ENCODE measurements at places on chromosomes 2 and 18.
A peak's percentile ranks its signal among the peaks of the same experiment; 100 is the strongest.

- no peak for DNase-seq
Measured at GRCh38 chr2:57918126-57918525, 128.5 kb upstream of the VRK2 start.

- no peak for DNase-seq
Measured at GRCh38 chr2:25145803-25146202, 22.6 kb downstream of the POMC start.

GRCh38 chr2:30139131-30139870 is 7.5 kb upstream of the YPEL5 start:
- DNase-seq: no peak

- DNase-seq: no peak
Measured at GRCh38 chr2:142974288-142975024, 97.0 kb downstream of the KYNU start.

GRCh38 chr2:136424112-136424511 is 306.2 kb upstream of the CXCR4 start:
- no peak for DNase-seq

- DNase-seq: no peak
Measured at GRCh38 chr18:2337552-2338141, 233.7 kb downstream of the METTL4 start.

- peak; percentile 86 for DNase-seq
Measured at GRCh38 chr18:51030537-51031258, 685 bp downstream of the SMAD4 start.

- DNase-seq: no peak
Measured at GRCh38 chr2:200993097-200993496, 29.6 kb upstream of the ORC2 start.

- no peak for DNase-seq
Measured at GRCh38 chr18:12409469-12409868, 1.7 kb downstream of the PRELID3A start.

- DNase-seq: no peak
Measured at GRCh38 chr18:62979900-62980299, 264.6 kb downstream of the PHLPP1 start.

GRCh38 chr2:101625387-101625786 is 72.1 kb upstream of the MAP4K4 start:
- no peak for DNase-seq

- DNase-seq: no peak
Measured at GRCh38 chr18:54323970-54324369, 33.7 kb downstream of the STARD6 start.

- DNase-seq: no peak
Measured at GRCh38 chr2:37098416-37099118, 14.2 kb downstream of the GPATCH11 start.

DNA sequence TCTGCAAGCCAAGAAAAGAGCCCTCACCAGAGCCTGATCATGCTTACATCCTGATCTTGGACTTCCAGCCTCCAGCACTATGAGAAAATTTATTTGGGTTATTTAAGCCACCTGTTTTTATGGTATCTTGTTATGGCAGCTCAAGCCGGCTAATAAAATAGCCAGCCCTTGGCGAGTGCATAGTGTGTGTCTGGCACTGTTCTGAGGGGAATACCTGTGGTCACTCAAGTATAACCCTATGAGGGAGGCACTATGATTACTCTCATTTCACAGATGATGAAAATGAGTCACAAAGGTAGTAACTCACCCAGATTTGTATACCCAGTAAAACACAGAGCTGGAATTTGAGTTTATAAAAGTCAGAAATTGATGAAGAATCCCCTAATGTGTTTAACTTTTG is 556.9 kb upstream of the SETBP1 start:
- no peak for DNase-seq

- DNase-seq: no peak
Measured at GRCh38 chr2:13572466-13572865, 855.7 kb downstream of the TRIB2 start.

GRCh38 chr2:70141902-70142589 is 48.8 kb downstream of the C2orf42 start:
- peak; percentile 88 for DNase-seq

DNA sequence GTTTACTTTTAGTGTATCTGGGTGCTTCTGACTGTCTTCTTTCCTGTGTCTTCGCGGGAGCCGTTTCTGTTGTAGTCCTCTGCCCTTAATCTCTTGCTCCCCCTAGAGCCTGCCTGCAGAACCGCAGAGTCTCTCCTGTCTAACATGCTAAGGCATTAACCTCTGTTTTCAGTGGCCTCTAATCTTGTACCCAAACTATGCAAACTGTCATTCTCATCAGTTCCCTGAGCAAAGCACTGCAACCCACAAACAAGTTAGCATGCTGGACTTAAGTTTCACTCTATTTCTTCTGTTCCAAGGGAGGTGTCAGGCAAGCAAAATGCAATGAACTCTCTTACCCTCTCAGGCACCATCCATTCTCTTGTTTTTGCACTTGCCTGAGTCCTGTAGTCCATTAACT is 138.4 kb downstream of the OTX1 start:
- no peak for DNase-seq

DNA sequence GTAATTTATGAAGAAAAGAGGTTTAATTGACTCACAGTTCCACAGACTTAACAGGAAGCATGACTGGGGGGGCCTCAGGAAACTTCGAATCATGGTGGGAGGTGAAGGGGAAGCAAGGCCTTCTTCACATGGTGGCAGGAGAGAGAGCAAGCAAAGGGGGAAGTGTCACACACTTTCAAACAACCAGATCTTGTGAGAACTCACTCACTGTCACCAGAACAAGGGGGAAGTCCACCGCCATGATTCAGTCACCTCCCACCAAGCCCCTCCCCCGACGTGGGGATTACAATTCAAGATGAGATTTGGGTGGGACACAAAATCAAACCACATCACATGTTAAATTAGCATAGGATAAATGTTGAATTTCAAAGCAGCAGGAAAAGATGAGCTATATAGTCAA is 56.2 kb downstream of the STRADB start:
- DNase-seq: no peak

DNA sequence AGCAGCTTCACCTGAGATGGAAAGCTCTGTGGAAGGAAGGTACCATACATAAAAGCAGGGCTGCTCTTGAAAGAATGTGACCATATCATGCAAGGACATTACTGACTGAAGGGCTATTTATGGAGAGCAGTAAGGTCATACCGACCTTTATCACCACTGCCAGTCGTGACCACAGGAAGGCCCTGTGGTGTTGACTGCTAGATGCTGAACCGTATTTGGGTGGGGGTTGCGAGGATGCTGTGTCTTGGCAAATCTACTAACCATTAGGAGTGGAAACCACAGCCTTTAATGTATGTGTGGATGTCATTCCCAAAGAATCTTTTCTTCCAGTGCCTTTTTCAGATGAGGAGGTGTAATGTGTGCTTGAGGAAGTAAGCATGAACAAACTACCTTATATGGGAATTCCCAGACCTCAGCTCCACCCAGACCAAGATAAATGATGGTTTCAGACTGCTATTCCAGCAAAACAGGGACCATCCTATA is 60.8 kb downstream of the LIMS1 start:
- DNase-seq: no peak

DNA sequence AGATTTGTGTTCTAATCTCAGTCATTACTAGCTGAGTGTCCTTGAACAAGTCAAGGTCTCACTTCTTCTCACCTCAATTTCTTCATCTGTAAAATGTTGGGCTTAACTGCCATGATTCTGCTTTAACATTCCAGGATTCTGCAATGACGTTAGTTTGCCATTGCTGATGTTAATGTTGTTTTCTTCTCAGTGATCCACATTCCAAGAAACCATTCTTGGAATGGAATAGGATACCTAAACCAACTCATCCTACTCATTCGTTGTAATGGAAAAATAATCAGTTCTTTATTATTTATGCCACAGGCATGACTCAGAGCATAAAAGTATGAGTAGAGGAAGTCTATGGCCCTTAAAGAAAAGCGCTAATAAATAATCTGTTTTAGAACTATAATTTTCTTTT is 140.2 kb upstream of the ETAA1 start:
- DNase-seq: no peak

- peak; percentile 75 for DNase-seq
Measured at GRCh38 chr2:235614900-235615712, 121.3 kb downstream of the AGAP1 start.

- no peak for DNase-seq
Measured at GRCh38 chr18:69935319-69936190, 12.1 kb downstream of the CD226 start.

GRCh38 chr2:63992061-63992685 is 27.1 kb downstream of the VPS54 start:
- no peak for DNase-seq

GRCh38 chr2:112342067-112342550 is 66.7 kb downstream of the ZC3H6 start:
- no peak for DNase-seq

DNA sequence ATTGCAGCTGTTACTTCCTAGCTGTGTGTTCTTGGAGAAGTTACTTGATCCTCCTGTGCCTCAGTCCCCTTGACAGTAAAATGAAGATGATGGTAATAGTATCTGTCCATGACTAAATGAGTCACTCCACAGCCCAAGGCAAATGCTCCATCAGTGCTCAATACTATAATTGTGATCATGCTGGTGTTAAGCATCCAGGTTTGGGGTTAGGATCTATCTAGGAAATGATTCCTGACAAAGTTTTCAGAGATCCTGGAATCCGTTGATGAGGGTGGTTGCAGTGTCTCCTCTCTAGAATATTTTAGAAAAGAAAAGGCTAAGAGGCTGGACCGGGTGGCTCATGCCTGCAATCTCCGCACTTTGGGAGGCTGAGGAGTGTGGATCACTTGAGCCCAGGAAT is 2.7 kb upstream of the PRELID3A start:
- DNase-seq: no peak

DNA sequence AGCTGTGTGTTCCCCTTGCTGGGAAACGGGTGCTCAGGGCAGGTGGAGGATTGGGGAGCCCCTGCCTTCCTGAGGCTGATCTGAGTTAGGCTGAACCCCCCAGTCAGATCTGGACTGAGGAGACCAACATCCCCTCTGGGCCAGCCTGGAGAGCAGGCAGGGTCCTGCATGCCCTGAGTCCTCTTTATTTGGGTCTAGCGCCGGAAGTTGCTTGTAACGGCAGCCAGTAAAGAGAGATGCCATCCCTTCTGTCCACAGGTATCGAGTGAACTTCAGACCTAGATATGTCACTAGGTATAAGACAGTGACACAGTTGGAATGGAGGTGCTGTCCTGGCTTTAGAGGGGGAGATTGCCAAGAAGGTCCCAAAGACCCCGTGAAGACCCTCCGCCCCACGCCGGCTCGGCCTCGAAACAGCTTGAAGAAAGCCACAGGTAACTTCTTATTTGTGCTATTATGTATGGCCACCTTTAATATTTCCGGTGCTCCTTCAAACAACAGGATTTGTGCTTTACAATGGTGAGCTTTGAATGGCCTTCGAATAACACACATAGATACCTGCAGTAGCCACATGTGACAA is 38.0 kb downstream of the EMILIN2 start:
- DNase-seq: peak; percentile 11

DNA sequence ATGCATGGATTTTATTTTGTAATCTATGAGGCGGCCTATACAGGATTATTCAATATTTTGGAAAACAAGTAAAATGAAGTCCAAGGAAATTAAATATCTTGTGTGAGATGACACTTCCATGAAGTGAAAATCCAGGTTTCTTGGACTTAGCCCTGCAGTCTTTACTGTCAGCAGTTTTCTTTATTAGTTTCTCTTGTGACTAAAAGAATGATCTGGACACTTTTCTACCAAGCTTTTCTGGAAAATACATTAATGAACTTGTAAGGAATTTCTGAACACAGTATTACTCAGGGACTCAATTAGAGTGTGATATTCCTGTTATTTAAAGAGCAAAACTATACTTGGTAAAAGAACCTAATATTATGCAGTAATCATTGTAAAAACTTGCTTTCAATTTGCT is 610.4 kb upstream of the SLC8A1 start:
- no peak for DNase-seq

GRCh38 chr2:156565066-156565710 is 129.0 kb downstream of the GPD2 start:
- DNase-seq: no peak

GRCh38 chr18:910247-910646 is 5.6 kb downstream of the ADCYAP1 start:
- DNase-seq: no peak

DNA sequence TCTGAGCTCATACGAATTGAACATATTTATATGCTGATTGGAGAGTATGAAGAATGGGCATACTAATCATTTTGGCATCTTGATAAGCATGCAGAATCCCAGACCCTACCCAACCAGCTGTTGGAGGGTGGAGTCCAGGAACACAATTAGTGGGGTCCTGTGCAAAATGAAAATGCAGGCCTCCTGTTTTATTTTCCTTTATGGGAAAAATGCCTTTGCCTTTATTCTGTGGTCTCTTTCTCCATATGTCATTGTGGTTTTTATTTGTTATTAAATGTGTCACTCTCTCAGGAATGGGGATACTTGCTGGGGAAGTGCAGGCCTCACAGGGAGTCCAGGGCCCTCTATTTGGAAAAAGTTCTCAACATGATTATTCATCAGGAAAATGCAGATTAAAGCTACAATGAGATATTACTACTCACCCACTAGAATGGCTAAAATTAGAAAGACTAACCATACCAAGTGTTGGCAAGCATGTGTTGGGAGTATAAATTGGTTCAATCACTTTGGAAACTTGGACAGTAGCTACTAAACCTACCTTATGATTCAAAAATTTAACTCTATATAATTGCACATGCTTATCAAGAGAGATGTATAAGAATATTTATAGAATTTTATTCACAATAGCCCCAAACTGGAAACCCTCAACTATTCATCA is 223.1 kb upstream of the FBXO11 start:
- DNase-seq: no peak

- no peak for DNase-seq
Measured at GRCh38 chr2:72092111-72092510, 55.6 kb downstream of the CYP26B1 start.

DNA sequence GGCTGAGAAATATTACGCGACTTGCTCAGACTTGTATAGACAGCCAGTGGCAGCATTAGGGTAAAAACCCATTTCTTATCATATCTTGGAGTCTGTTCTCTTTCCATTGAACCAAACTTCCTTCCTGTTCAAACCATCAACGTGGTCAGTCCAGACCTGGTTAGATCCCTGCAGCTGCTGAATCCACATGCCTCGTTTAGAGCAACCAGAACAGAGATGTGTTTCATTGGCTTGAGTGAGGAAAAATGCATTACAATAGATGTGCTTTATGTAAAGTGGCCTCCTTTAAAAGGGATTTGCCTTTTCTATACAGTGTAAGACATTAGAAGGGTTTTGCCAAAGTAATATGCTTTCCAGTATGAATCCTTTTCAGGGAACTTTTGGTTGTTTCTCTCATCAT is 232.4 kb downstream of the MEIS1 start:
- DNase-seq: no peak

GRCh38 chr18:23503963-23504344 is 643 bp downstream of the RMC1 start:
- DNase-seq: no peak

GRCh38 chr2:239438995-239439753 is 38.4 kb upstream of the HDAC4 start:
- no peak for DNase-seq

- DNase-seq: no peak
Measured at GRCh38 chr18:75489493-75490190, 62.1 kb upstream of the SMIM21 start.

GRCh38 chr2:162127422-162127821 is 24.6 kb downstream of the GCG start:
- no peak for DNase-seq

- no peak for DNase-seq
Measured at GRCh38 chr2:140526575-140526974, 1604.2 kb downstream of the LRP1B start.

Data from right forelimb (tissue), 1 donor.